Thoracic aorta endothelial cell (primary cell): ENCODE measurements at places on chromosomes 5 and 9. TPM values are rescaled to one million over a fixed set of nuclear protein-coding genes. Genes with fewer than 3 reads are reported as not detected.

GPR151 gene
- not detected in 2 replicates for total RNA-seq

ZDHHC21 gene
- total RNA-seq: 54.0 and 61.3 TPM in 2 replicates

RNF208 gene
- 0.13 and 0.43 TPM in 2 replicates for total RNA-seq

NUDT12 gene
- 8.3 and 8.6 TPM in 2 replicates for total RNA-seq

HSPA4 gene
- total RNA-seq: 191 and 222 TPM in 2 replicates

FBXO4 gene
- total RNA-seq: 8.8 and 9.4 TPM in 2 replicates
